ENCODE measurements at places on chromosomes 12 and 14.

- no peak for DNase-seq
These were observed 41.0 kb downstream of the BDKRB1 start for GRCh38 chr14:96297000-96297399.

DNA sequence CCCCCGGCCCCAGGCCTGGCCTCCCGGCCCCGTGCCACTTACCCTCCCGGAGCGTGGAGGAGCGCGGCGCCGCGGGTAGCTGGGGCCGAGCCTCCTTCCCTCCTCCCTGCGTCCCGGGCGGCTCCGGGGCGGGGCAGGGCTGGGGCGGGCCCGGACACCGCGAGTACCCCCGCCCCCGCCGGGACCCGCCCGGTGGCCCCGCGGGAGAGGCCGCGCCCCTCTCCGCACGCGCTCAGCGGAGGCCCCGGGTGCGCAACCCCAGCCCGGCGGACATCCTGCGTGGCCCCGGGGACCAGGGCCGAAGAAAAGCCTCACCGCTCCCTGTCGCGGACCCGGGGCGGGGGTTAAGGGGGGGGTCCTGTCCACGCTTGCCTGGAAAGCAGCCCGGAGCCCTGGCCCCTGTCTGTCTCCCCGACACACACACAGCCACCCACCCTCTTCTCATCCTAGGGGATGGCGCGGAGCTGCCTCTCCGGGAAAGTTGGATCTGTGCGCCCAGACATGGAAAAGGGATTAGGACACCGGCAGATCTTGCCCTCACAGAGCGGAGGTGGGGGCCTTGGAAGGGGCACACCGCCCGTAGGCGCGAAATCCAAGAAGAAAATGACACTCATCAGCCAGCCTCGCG lies at the start of gene SYNE3:
Gene SYNE3, minus strand, starts transcription at position 97 of the 628 bp plus-strand sequence. CDS start 40,829 bp downstream, outside the sequence.
- DNase-seq: peak; percentile 80

- DNase-seq: no peak
These were observed 113.9 kb upstream of the MYL2 start for GRCh38 chr12:111034083-111034885.

DNA sequence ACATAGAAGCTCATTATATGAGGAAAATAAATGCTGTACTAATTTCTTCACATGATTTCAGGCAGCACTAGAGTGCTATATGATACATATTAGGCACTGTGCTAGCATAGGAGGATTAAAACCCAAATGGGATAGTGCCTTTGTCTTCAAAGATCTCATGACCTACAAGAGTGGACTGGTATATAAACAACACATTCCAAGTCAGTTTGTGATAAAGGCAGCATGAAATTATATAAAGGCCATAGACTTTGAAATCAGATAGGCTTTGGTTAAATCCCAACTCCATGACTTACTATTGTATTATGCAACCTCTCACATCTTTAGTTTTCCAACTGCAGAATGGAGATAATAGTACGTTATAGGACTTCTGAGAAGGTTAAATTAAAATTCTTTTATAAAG lies 179.7 kb downstream of the RAD51B start:
- DNase-seq: no peak

DNA sequence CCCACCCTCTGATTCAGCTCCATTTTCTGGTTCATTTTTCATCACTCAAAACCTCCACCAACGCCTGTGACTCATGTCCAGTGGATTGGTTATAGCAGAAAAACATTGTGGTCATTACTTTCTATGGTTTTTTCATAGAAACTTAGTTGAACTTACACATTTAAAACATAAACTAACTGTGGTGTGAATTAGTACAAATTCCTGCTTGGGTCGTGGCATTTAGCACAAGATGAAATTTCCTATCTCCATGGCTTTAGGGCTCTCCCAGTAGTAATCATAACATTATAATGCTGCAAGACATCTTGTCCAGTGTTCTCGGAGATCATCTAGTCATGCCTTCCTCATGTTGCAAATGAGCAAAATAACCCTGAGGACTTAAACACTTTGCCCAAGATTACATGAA lies 7.1 kb downstream of the RNASE7 start:
- no peak for DNase-seq

DNA sequence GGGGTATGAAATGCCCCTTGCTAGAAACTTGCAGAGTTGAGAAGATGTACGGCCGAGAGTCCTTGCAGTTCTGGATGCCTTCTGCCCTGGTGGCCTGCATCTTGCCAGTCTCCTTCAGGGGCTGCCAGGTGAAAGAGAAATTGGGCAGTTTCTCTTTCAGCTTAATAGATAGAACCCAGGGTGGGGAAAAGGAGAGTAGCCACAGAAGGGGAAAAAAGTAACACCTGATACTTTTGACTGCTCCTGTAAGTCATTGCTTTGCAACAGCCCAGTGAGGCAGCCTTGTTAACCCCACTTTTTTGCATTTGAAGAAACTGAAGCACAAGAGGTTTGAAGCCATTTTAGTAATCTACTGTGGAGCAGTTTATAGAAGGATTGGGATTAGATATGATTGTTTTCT lies 27.6 kb downstream of the TDP1 start:
- DNase-seq: no peak

GRCh38 chr12:112937741-112938719 lies at the start of gene OAS3:
Gene OAS3 (plus strand): TSS chr12:112938474. CDS start chr12:112938531, 57 bp downstream.
- peak; percentile 93 for DNase-seq

- DNase-seq: no peak
These were observed 3.6 kb upstream of the DNAJC22 start for GRCh38 chr12:49342914-49343731.

- no peak for DNase-seq
These were observed 89.8 kb downstream of the GRIP1 start for GRCh38 chr12:66589095-66589494.

- no peak for DNase-seq
These were observed 106.4 kb downstream of the PIWIL1 start for GRCh38 chr12:130444061-130444460.

- peak; percentile 74 for DNase-seq
These were observed 194.6 kb upstream of the KRR1 start for GRCh38 chr12:75705749-75706711.

GRCh38 chr14:103398427-103399195 lies 13.4 kb downstream of the MARK3 start:
- no peak for DNase-seq

- no peak for DNase-seq
These were observed 64.4 kb downstream of the ZFC3H1 start for GRCh38 chr12:71599210-71599609.

DNA sequence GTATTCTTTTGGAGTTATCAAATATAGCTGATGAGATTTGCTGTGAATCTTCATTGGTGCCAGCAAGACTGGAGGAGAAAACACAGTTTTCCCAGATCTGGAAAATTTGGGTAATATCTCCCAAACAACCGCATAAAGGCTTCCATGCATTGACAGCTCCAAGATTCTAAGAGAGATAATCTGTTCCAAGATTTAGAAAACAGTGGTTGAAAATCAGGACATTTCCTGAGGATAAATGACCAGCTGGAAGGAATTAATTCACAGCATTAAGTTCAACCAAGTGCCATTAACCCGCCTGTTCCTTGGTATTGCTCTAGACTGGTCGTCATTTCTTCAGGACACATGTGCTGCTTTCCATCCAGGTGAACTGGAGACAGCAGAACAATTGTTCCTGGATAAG lies 147.9 kb upstream of the PRICKLE1 start:
- no peak for DNase-seq

DNA sequence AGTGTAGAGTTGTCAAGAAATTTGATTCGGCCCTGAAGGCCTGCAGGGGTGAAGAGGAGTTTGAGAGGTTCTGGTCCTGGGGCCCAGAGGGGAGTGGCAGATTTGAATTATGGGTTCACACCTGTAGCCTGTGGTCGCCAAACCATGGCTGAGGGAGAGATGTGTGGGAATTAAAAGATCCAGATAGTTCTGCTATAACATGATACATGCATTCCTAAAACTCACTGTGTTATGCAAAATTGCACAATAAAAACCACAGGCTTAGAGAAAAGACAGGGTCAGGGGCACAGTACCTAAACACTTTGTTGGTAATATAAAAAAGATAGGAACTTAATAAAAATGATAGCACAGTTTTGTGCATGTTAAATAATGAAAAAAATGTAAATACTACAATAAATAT lies 106.2 kb downstream of the TMEM30B start:
- DNase-seq: no peak

DNA sequence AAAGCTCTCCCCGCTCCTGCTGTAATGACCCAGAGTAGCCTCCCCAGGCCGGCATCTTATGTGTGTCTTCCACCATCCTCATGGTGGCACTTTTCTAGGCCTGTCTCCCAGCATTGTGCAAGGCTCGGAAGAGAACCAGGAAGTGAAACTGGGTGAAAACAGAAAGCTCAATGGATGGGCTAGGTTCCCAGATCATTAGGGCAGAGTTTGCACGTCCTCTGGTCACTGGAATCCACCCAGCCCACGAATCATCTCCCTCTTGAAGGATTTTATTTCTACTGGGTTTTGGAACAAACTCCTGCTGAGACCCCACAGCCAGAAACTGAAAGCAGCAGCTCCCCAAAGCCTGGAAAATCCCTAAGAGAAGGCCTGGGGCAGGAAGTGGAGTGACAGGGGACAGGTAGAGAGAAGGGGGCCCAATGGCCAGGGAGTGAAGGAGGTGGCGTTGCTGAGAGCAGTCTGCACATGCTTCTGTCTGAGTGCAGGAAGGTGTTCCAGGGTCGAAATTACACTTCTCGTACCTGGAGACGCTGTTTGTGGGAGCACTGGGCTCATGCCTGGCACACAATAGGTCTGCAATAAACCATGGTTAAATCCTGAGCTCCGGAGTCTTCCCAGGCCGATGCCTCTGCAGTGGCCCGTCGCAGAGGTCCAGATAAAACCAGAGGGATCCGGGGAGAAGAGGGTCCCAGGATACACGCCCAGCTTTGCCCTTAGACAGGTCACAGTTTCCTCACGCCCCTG lies 15.6 kb downstream of the ACVRL1 start:
- DNase-seq: no peak

- DNase-seq: no peak
These were observed 102.6 kb downstream of the NTN4 start for GRCh38 chr12:95687937-95688336.

DNA sequence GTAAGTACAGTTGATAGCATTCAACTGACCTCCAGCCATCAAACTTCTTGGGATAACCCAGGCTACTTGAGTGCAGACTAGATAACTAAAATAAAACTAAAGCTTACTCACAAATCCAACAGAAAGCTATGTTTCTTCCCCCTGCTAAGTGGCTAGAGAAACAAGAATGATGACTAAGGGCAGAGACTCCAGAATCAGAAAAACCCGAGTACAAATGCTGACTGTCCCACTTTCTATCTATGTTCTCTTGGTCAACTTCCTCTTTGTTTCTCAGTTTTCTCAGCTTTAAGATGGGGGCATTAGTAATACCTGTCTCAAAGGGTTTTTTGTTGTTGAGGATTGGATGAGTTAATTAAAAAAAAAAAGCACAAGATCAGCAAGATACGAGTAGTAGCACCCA lies 6.1 kb upstream of the NUAK1 start:
- DNase-seq: no peak

All from sciatic nerve (tissue), 2 donors.